ENCODE measurements at places on chromosomes 12 and 14.
A peak's percentile ranks its signal among the peaks of the same experiment; 100 is the strongest.

DNA sequence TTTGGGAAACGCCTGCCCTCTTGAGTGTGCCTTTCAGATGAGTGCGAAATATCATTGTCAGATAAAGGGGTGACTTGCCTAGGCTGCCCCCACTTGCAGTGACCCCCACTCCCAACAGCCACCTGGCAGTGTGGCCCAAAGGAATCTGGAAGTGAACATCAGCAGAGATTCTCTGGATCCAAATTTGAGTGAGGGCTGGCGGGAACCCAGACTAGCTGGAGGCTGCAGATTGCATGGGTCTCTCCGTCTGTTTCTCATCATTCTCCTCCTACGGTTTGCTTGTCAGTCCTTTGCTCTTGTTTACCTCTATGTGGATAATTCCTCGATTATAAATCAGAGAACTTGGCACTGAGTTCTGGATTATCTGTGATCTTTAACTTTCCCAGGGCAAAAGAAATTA is 280.8 kb downstream of the ZFP36L1 start:
- no peak for DNase-seq

DNA sequence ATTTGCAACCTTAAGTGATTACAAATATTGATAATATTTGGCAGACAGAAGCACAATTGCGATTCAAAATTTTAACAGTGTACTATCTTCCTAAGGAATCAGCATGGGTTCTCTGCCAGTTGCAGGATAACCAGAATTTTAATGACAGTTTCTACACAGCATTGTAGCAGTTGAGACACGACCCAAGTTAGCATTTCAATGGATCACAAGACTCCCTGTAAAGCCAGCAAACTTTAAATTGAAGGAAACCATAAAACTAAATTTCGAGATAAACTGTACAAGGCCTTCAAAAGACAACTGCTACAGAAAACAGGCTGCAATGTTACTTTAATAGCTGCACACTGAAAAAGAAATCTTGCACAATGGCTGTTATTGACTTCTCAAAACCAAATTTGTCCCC is 154.9 kb downstream of the MED13L start:
- DNase-seq: no peak

DNA sequence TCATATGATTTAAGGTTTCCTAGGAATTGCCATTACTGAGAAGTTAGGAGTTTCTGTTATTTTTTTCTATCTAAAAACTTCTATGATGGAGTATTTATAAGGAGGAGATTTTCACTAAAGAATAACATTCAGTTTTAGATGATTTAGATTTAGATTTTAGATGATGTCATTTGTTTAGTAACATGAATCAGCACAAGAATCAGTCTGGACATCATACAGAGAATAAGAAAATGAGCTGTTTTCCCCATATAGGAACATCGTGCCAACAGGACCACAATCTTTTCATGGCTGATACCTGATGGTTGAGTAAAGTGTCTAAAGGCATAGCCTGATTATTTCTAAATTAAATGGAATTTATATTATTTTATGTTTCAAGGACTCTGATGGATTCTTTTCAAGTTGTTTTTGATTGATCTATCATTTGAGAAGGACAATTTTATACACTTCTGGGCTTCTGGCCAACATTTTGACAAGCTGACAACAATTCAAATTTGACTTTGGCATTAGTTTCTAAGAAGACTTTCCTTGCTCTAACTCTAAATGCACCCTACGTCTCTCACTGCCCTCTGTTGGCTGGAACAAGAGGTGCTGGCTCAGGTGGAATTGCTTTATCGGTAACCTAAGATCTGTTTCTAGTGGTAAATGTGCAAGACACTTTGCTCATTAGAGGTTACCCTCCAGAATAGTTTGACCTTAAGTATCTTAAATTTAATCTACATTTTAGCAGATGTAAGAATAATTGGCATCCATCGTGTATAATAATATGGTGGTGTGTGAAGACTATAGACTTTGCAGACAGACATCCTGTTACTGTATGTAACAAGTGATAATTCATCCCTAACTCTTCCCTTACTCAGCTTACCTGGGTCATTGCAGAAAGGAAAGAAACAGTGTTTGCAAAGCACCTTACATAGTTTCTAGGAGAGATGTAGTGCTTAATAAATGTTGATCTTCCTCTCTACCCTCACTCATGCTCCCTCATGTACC is 42.8 kb upstream of the CPSF6 start:
- DNase-seq: no peak

DNA sequence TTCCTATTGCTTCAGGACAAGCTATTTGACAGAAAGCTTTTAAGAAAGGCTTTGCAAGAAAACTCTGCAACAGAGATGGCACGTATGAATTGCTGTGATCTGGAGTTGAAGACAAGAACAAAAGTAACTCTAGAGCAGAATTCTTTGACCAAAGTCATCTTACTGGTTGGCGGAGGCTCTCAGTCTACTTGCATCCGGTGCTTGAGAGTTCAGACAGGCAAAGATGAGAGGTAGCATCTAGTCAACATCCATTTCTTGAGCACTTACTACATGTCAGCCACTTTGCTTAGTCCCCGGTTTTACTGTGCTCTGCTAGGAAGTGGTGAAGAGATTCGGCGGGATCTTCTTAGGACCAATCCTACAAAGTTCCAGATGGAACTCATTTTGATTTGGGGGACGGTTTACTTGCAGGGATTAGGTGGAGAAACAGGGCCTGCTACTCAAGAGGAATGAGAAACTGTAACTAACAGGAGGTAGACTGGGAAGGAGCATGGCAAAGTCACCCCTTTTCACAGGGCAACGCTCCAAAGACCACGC is 404 bp upstream of the CCDC91 start:
- no peak for DNase-seq

GRCh38 chr12:34347367-34347766 is 325.1 kb downstream of the ALG10 start:
- no peak for DNase-seq

DNA sequence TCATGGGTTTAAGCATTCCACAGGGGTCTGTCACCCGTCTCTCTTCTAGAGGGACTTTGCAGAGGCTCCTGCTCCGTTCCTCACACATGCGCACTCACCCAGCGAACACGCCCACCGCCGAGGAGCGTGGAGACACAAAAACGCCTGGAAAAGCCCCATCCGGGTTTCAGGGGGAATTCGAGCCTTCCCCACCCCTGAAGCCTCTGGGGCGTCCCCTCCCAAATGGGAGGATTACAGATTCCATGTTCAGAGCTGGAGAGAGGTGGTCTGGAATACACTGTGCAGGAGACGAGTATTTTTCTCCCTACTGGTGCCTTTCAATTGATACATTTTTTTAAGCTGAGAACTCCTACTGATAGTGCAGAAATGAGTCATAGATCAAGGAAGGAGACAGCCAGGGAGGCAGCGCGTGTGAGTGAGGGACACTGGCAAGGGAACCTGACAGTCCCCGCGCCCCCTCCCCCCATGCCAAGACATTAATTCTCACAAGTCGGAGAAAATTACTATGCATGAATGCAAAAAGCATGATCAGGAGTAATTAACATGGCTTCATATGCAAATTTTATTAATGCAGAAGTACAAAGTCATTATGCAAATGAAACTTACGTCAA is 36.9 kb downstream of the BCL11B start:
- peak; percentile 87 for DNase-seq

DNA sequence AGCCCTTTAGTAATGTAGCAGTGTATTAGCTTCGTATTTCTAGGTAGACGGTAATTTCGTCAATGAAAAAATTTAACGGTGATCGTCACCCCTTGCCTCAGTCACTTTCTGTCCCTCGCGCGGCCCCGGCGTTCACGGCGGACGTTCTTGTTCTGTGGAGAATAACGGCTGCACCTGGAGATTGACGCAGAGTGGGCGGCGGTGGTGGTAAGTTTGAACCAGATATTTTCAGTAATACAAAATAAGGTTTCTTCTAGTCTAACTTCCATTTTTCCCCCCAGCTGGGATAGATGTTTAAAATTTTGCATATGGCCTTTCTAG is 341 bp downstream of the ZNF10 start:
- DNase-seq: no peak

DNA sequence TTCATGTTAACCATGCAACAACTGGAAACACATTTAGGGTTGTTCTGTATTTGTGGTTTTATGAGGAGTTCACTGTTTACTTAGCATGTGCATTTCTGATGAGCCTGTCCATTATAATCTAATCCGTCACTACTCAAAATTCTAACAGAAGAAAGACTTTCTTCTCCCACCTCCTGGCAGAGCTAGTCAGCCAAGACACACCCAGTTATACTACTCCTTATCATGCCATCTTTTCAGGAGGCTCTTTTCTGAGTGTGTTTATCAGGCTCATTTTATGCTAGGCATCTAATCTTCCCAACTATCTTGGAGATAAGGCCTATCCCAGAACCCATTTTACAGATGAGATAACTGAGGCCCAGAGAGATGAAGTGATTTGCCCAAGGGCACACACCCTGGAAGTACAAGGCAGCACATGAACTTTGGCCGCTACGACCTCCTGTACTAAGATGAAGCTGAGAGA is 10.4 kb upstream of the MED13L start:
- peak; percentile 50 for DNase-seq

DNA sequence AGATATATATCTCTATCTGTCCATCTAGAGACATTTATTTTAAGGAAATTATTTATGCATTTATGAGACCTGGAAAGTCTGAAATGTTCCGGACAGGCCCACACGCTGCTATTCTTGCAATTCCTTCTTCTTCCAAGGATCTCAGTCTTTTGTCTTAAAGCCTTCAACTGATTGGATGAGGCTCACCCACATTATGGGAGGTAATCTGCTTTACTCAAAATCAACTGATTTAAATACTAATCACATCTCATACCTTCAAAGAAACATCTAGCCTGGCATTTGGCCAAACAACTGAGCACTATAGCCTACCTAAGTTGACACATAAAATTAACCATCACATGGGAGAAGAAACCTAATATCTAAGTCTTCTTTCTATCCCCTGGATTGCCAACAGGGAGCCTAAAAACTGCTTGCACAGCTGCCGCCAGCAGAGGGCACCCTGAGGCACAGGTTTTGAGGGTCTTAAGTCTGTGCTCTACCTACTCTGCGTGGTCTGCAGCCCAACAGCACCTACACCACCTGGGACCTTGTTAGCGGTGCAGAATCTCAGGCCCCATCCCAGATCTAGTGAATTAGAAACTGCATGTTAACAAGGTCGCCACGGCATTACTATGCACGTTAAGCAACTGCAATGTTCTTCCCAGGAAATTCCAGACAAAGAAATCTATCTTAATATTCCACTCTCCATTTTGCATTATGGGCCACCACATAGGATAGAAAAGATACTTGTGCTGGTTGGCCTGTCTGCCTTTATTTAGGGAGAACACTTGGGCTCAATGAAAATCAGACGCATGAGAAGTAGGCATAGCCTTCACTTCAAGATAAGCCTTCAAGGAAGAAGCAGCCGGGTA is 249.7 kb downstream of the FOXG1 start:
- peak; percentile 23 for DNase-seq

DNA sequence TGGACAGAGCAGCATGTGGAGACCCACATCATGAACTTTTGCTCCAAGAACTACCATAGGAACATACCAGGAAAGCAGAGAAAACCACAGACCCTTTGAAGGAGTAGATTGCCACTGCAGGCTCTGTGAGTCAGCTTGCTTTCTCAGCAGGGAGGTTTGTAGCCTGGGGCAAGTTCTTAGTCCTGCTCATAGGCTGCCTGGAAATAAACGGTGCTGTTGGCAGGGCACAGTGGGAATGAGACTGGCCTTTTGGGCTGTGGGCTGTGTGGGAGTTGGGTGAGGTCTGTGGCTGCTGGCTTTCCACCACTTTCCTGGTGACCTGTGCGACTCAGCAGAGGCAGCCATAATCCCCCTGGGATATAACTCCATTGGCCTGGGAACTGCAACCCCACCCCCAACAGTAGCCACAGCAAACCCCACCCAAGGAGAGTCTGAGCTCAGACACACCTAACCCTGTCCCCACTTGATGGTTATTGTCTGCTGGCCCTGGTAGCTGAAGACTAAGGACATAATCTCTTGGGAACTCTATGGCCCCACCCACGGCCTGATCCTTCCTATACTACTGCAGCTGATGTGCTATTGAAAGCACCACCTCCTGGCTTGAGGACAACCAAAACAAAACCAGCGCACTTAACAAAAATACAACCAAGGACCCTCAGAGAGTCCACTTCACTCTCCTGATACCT is 192.1 kb upstream of the GARIN6 start:
- DNase-seq: peak; percentile 71

DNA sequence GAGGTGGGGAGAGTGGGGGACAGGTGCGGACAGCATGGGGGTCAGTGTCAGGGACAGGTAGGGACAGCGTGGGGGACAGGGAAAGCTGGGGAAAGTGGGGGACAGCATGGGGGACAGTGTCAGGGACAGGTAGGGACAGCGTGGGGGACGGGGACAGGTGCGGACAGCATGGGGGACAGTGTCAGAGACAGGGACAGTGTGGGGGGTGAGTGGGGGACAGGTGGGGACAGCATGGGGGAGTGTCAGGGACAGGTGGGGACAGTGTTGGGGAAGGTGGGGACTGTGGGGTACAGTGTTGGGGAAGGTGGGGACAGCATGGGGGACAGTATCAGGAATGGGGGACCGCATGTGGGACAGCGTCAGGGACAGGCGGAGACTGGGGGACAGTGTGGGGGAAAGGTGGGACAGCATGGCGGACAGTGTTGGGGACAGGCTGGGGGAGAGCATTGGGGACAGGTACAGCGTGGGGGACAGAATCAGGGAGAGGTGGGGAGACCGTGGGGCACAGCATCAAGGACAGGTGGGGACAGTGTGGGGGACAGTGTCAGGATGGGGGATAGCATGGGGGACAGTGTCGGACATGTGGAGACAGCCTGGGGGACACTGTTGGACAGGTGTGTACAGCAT is 96.1 kb downstream of the TMEM121 start:
- DNase-seq: no peak

GRCh38 chr14:80491650-80492049 is 280.3 kb upstream of the DIO2 start:
- DNase-seq: no peak

DNA sequence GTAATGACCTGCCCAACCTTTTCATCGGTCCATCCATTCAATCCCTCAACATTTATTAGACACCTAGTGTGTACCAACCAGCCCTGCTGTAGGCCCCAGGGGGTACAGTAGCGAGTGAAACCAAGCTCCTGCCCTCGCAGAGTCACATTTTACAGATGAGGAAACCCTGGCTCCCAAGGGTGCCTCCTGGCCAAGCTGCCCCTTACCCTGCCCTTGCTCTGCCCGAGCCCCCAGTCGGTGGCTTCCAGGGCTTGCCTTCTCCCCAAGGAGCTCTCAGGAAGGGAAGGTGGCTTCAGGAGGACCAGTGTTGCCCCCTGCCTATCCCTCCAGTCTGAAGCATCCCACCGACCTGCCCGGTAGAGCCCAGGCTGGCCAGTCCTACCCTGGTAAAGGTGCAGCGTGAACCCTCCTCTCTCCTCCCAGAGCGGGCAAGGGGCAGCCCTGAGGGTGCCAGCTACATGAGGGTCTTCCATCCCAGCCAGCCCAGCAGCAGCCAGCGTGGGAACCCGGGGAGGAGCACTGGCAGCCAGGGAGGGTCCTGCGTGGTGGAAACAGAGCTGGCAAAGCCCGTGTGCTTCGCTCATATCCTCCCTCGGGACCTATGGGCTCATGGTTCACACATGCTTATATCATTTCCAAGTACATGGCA is 670 bp upstream of the BEGAIN start:
- peak; percentile 9 for DNase-seq

- DNase-seq: no peak
These were observed 80.7 kb downstream of the NPAS3 start for GRCh38 chr14:33019346-33019745.

- no peak for DNase-seq
These were observed 21.3 kb upstream of the POC1B start for GRCh38 chr12:89547101-89547500.

GRCh38 chr14:59463787-59464485 is 1.2 kb downstream of the GPR135 start:
- no peak for DNase-seq
